ENCODE measurements at places on chromosomes 7 and 10.

DNA sequence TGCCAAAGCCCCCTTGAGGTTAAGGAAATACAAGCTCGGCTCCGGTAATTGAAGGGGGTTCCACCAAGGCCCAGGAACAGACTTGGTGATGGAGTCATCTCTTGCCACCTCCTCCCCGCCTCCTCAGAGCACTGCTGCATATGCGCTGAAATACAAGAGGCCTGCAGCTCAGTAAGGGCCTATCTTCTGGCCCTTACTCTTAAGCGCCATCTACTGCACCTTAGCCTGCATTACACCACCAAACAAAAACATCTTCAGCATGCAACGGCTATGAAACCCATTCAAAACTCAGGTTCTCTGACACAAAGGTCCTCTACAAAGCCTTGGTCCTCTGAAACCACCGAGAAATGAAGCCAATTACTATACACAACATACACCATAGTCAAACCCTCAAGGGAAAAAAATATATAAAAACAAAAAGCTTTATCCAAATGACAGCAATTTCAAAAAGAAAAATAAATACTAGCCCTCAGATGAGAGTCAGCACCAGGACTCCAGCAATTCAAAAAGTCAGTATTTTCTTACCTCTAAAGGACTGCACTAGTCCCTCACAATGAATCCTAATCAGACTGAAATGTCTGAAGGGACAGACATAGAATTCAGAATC lies 176.8 kb upstream of the TBX20 start:
- no peaks in the 10 kb centered on the region for H3K4me1 ChIP-seq
- DNase-seq = peak; percentile 43
- H3K27ac ChIP-seq = no peak overlapping the region
- no peak overlapping the region for H3K4me3 ChIP-seq

DNA sequence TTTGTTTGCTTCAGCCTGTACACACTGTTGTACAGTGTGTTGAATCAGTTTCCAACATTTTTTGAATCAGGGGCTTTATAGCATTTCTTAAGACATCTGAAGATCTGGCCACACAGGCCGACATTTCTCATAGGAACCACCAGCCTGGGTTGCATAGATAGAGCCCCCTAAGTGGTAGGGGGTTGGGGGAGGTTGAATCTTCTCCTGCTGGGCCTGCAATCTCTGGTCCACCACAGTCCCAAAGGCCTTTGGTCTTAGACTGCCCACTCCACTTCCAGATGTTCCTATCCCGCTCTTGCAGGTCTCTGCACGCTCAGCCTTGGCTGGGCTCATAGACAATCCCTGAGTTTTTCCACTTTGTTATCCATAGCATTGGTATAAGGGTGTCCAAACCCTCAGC lies 75.4 kb upstream of the HABP2 start:
- H3K4me3 ChIP-seq = no peak overlapping the region
- H3K27ac ChIP-seq = no peak overlapping the region

DNA sequence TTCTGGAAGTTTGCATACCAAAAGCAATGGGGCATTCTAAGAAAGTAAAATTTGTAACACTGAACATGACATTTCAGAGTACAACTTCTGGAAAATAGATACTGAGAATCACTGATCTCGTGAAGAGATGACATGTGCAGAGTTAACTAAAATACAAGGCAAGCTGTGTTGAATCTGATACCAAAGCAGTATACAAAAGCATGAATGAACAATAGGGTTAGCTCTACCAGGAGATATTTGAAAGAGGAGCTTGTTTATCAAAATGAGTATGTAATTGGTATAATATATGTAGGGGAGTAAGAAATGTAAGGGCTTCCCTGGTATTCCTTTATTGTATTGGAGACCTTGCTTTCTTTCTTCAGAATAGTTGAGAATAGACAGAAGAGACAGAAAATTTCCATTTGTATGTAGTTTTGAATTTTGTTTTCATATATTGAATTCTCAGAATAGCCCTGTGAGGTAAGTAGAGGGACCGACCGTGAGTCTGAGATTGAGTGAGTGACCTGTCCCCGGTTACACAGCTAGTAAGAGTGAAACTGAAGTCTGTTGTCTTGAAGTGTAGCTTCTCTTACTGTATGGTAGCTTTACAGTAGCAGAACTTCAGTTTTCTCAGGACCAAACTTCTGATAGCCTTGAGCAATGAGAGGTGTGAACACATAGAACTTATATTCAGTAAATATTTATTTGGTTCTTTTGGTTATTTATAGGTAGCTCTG lies 5.0 kb downstream of the HBP1 start:
- H3K36me3 ChIP-seq = no peaks in the 10 kb centered on the region
- no peak for DNase-seq
- no peak overlapping the region for H3K27ac ChIP-seq
- H3K4me3 ChIP-seq = no peak overlapping the region
- no peaks in the 10 kb centered on the region for H3K27me3 ChIP-seq
- no peaks in the 10 kb centered on the region for H3K4me1 ChIP-seq

DNA sequence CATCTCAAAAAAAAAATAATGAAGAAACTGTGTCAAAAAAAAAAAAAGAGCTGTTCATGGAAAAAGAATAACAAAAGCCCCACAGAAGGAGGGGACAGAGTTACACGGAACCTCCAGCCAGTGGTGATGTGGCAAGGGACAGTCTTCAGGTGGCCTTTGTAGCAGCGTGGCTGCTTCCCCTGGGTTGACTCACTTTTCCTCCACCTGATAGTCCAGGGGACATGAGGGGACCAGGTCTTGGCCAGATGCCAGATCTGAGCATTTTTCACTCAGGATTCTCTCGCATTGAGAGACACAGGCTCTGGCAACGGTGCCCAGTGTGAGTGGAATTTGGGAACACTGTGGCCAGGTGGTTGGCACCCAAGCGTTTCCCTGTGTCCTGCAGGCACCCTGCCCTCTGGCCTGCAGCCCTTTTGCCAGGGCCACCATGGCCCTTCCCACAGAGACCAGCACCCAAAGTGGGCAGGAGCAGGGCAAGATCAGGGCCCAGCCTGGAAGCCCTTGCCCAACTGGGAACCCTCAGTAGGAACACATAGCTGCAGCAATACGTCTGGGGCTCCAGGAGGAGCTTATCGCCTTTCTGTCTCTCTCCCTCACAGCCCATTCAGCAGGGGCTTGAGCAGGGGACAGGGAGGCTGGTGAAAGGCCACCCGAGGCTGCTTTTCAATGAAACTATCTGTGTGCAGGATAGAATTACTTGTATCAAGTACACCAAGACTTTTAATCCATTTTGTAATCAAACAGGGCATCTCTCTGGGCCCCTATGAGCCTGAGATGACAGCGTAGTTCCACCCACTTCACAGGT lies 159.1 kb downstream of the UBE2H start:
- peaks cover 9% of the 10 kb centered on the region for H3K27me3 ChIP-seq
- no peaks in the 10 kb centered on the region for H3K36me3 ChIP-seq
- H3K4me1 ChIP-seq = peaks cover 2% of the 10 kb centered on the region
- no peak overlapping the region for H3K27ac ChIP-seq
- DNase-seq = no peak

- DNase-seq = no peak
- H3K27me3 ChIP-seq = no peaks in the 10 kb centered on the region
- no peaks in the 10 kb centered on the region for H3K36me3 ChIP-seq
- no peak overlapping the region for H3K27ac ChIP-seq
- no peaks in the 10 kb centered on the region for H3K4me1 ChIP-seq
Observed at GRCh38 chr7:51276967-51277366, 39.6 kb downstream of the COBL start.

DNA sequence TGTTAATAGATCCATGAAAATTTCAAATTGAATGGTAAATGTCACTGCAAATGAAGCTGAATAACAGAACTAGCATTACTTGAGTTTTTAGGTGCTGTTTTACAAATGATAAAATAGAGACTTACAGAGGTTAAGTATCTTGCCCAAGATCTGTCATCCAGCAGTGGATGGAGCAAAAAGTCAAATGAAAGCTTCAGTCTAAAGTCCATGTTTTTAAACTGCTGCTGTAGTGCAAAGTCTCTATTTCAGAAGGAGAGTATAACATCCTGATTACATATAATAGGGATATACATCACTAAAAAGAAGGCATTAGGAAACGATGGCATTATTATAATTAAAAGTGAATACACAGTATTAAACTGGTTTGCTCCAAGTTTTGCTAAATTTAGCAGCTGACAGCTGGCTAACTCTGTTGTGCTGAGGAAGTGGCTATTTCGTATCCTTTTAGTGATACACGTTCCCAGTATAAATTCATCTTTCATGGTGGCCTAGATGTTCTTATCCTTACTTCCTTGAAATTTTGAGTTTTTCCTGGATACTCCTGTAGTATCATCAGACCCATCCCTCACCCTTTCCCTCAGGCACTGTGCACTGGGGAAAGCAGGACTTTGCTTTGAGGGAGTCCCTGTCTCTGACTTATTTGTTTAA lies 603.2 kb downstream of the MAGI2 start:
- no peaks in the 10 kb centered on the region for H3K27me3 ChIP-seq
- no peak overlapping the region for H3K4me3 ChIP-seq
- no peaks in the 10 kb centered on the region for H3K36me3 ChIP-seq
- no peaks in the 10 kb centered on the region for H3K4me1 ChIP-seq
- no peak overlapping the region for H3K27ac ChIP-seq

- no peaks in the 10 kb centered on the region for H3K36me3 ChIP-seq
- H3K27ac ChIP-seq = no peak overlapping the region
- no peaks in the 10 kb centered on the region for H3K27me3 ChIP-seq
- DNase-seq = no peak
- peak overlapping the region; percentile 93 for H3K4me3 ChIP-seq
- H3K4me1 ChIP-seq = no peaks in the 10 kb centered on the region
Observed at GRCh38 chr10:91798649-91799611, 704 bp downstream of the TNKS2 start.

DNA sequence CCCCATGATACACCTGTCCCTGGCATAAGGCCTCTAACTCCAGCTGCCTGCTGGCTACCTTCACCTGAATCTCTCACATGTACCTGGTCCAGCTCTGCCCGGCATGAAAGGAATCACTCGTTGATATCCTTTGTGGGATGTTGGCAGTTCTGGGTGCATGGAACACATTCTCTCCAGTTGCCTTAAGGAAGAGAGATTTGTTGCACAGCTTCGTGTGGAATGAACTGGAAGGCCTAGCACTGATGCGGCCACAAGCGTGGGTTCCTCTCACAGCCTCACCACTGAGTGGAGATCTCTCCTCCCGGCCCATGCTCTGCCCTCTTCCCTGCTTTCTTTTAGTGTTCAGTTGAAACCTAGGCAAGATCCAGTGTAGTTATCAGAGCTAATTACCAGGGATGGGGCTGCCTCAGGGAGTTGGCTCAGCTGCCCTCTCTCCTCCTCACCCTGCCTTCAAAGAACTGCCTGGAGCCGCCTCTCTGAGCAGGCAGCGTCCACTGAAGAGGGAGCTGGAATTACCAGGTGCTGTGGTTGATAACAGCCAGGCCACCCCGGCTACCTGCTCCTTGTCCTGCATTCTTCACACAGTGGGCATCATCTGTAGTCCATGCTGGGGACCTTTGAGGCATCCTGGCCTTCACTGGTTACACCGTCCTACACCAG lies 194.3 kb downstream of the CCDC3 start:
- DNase-seq = no peak
- no peaks in the 10 kb centered on the region for H3K4me1 ChIP-seq
- no peaks in the 10 kb centered on the region for H3K27me3 ChIP-seq
- no peaks in the 10 kb centered on the region for H3K36me3 ChIP-seq

DNA sequence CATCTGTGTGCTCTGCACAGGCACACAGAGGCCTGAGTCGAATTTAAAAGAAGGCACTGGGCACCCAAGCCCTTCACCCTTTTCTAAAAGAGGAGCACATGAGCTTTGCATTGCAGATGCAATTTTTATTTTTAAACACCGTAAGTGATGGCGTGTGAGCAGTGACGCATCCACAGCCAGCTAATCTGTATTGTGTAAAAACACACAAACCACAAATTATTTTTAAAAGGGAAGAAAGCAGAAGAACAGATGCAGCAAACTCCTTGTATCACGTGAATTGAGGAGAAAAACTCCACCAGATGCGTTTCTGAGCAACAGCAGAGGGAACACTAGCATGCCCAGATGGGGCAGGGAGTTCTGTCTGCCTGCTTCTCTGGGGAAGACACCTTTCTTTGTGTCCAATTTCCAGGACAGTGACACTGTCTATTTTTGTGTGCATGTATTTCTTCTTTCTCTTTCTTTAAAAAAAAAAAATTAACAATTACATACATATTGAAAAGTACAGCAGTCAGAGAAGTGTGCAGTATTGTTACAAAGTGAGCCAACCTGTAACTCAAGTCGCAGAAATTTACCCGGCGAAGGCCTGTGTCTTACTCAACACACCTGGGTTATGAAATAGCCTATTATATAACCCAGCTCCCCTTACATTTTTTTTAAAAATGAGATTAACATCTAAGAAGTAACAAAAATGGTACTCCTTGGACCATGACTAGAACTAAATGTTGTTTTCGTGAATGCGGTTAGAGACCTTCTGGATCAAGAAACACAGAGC lies 39.2 kb downstream of the EEPD1 start:
- H3K4me3 ChIP-seq = no peak overlapping the region
- H3K36me3 ChIP-seq = no peaks in the 10 kb centered on the region
- H3K27ac ChIP-seq = no peak overlapping the region
- no peaks in the 10 kb centered on the region for H3K4me1 ChIP-seq
- no peaks in the 10 kb centered on the region for H3K27me3 ChIP-seq

GRCh38 chr10:44064317-44064716 lies 320.6 kb downstream of the CXCL12 start:
- H3K27ac ChIP-seq = no peak overlapping the region
- no peaks in the 10 kb centered on the region for H3K36me3 ChIP-seq
- H3K4me3 ChIP-seq = no peak overlapping the region
- no peaks in the 10 kb centered on the region for H3K27me3 ChIP-seq
- H3K4me1 ChIP-seq = no peaks in the 10 kb centered on the region

DNA sequence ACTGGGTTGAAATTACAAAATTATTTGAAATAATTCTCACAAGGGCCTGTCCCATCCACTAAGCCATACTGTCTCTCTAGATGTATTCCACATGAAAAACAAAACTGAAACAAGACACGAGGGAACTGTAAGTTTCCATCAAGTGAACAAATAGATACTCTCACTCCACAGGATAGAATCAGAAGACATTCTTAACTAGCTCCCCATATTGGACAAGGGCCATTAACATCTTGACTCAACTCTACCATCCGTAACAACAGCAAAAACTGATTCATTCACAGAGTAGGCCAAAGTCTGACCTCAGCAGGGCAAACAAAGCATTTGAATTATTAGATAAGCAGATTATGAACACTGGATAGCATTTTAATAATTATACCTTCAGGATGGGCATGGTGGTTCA lies 29.1 kb downstream of the UBE2H start:
- H3K27ac ChIP-seq = no peak overlapping the region
- DNase-seq = no peak
- H3K36me3 ChIP-seq = no peaks in the 10 kb centered on the region
- no peak overlapping the region for H3K4me3 ChIP-seq

Measured in iPS DF 6.9 (cell line).